Epithelial cell of proximal tubule (primary cell): ENCODE measurements at places on chromosomes 12 and 14.

- DNase-seq, result no peak
Measured at GRCh38 chr12:98830657-98831056, 185.6 kb downstream of the APAF1 start.

DNA sequence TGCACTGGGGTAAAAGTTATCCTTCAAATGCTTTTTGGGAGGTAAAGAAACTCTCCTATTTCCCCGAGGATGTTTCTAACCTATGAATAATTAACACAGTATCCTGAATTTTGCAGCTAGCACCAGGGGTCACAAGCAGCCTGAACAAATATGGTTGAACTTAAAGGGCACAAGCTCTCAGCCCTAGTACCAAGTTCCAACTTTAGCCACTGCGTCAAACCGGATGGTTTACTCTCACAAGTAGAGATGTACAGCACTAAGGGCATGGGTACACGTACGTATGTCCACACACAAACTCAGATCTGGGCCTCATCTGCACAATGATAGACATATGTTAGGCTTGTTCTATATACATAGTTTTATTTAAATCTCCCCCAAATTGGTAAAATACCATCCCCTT is 4.7 kb downstream of the CCDC88C start:
- DNase-seq, result no peak

- no peak for DNase-seq
Measured at GRCh38 chr12:87511371-87511770, 517.8 kb downstream of the C12orf50 start.

GRCh38 chr14:92903359-92903758 is 19.6 kb upstream of the CHGA start:
- DNase-seq, result no peak

- no peak for DNase-seq
Measured at GRCh38 chr12:105831372-105831771, 307.4 kb downstream of the NUAK1 start.

DNA sequence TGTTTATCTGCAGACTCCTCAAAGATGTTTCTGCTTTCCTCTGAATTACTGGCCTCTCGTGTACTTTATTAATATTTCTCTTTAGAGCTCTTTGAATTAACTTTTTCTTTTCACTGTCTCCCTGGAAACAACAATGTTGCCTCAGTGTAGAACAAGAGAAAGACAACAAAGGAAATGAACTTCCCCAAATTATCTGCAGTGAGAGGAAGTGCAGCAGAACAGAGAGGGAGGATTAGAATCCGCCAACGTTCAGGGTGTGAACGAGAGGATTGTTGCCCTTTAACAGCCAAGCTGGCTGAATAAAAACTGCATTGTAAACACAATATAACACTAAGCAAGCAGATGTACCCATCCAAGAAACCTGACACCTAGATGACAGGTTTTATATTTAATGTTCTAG is 375.9 kb downstream of the GALC start:
- DNase-seq, result no peak

DNA sequence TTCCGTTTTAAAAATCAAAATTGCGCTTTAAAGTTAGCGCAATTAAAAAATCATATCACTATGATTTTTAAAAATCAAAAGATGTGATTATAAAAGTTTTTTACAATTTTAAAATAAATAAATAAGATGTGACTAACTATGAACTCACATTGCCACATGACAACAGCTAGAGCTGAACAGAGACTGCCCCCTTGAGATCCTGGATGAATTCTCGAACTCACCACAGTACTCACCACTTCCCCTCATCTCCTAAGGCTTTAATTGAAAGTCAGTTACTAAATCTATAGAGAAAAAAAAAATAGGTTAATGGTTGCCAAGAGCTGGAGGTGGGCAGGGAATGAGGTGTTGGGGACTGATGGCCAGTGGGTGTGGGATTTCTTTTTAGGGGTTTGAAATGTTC is 384.2 kb downstream of the ZFP36L1 start:
- no peak for DNase-seq

- DNase-seq, result no peak
Measured at GRCh38 chr12:114668886-114669288, 15.1 kb downstream of the TBX3 start.

DNA sequence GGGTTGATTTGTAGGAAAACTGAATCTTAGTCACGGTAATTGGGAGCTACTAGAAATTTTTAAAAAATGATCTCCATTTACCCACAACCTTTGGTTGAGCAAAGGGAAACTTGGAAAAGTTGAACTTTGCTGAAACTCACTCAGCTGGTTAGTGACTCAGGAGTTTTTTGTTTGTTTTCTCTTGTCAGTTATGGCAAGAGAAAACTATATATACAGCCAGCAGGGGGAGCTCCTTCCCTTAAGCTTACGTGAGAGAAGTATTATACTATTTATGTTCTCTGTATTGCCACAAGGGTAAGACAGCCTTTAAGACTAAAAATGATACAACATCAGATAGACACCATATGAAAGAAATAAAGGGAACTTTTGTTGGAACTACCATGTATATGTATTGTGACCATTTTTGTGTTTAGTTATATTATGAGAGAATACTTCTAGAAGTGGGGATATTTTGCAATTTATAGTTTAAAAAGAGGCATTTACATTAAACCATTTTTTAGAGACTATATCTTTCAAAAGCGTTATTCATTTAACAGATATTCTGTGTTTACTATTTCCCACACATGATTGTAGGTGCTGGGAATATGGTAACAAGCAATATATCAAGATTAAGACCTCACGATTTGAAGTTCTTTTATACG is 28.1 kb upstream of the TBC1D30 start:
- DNase-seq, result peak; percentile 77

- DNase-seq, result no peak
Measured at GRCh38 chr14:104766863-104767633, 14.1 kb downstream of the SIVA1 start.
